NCI-H187 treated with DMSO at 0.1 percent for 48 hours (cell line): ENCODE measurements at places on chromosomes 3 and 15.

GRCh38 chr3:45097296-45097883 is 48.8 kb downstream of the CDCP1 start:
- DNase-seq: no peak

DNA sequence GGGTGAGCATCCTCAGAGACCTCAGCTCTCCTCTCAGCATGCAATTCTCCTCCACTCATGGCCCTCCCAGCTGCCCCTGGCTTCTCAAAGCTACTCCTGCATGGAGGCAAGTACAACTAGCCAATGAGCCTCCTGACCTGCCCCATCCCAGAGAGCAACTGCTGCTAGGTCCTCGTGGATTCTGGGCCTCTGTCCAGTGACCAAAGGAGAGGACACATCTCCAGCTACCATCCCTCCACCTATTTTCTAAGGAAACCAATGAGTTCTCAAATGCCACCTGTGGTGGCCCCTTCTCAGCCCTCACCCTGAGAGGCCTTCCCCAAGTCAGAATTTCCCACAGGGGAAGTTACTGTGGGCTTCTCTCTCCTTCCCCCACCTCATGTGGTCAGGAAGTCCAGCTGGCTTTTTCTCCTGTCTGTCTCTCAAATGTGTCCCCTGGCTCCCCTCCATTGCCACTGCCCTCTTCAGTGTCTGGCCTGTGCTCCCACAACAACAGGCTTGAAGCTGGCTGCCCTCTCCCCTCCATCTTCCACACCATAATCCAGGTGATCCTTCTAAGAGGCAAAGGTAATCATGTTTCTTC is 43.0 kb downstream of the LIPC start:
- no peak for DNase-seq

DNA sequence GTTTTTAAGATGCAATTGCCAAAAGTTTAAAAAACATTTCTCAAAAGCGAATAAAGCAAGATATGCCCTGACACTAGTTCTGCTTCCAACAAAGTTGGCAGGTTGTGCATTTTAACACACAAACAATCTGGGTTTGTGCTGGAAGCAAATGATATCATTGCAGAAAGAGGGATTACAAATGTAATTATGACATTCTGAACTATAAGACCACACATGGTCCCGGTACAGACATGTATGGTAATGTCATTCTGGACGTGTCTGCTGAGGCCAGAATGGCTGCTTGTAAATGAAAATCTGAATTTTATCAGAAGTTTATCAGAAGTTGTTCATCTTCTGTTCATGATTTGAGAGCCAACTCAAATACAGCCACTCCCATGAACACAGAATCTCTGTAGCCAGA is 10.7 kb downstream of the TMC3 start:
- no peak for DNase-seq

GRCh38 chr3:101884776-101885175 is 35.5 kb downstream of the NFKBIZ start:
- DNase-seq: no peak

DNA sequence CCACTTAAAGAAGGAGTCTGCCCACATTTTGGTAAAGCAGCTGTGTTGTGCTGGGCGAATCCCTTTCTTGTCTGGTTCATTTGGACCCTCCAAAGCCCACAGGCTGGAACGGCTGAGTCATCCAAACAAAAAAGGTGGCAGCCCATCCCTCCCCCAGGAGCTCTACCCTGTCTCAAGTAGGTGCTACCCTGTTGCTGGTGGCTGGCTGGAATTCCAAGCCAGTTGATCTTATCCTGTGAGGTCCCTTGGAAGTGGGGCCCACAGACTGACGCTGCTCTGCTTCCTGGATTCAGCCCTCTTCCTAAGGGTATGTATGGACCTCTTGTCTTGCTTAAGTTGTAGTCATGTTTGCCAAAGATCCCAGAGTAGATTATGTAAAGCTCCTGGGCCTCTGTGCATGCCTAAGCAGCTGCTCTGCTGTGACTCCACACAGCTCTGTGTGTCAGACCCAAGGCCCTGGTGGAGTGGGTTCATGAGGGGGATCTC is 44.5 kb downstream of the CCR1 start:
- no peak for DNase-seq

DNA sequence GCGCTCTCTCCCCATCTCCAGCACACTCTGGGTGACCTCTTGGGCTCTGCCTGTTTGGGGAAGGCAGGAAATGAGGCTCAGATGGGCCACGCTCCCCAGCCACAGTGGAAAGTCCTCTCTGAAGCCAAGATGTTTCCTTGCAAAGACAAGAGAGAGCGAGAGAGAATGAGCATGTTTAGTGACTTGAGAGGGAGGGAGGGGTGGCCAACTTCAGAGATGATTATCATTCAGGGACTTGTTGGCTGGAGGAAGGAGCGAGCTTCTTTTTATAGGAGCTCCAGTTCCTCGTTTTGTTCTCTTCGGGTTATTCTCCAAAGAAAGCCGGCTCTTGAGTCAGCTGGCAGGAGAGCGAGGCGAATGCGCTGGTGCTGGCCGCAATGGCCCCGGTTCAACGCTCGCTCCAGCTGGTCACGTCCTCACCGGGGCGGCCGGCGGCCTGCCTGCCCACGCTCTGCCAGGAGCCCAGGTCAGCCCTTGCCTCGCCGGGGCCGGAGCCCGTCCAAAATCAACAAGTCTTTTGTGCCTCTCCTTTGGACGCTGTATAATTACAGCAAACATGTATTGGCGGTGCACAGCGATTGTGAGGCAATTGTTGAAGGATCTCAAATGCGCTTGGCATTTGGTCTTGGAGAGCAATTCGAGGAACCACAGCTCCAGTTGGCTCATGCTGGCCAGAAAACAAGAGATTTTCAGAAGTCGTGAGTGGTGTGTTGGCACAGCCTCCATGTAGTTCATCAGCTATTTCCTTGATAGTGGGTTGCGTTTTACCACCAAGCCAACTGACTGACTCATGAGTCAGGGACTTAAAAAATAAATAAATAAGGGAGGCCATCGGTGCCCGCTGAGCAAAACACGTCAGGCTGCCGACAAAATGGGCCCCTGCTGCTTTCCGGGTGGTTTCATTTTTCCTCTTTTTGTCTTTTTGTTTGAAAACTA is 288.6 kb downstream of the UACA start:
- no peak for DNase-seq

GRCh38 chr3:52046186-52046901 is 10.0 kb downstream of the DUSP7 start:
- DNase-seq: no peak

DNA sequence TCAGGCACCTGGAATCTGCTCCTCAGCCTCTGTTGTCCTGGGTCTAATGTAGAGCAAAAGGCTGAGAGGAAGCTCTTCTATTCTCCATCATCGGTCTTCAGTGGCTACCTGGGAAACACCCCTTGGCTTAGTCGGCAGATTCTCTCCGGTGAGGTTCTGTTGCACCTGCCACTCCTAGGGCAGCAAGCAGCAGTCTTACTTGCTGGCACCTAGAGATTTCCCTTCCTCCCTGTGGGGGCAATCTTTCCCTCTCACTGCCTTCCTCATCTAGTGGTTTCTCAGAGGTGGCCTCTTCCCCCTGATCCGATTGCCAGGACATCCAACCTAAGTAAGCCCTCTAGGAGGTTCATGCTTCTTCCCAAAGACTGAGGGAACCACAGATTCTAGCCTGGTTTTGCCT is 60.8 kb downstream of the PLS1 start:
- no peak for DNase-seq

- no peak for DNase-seq
Observed at GRCh38 chr3:128987302-128988100, 6.4 kb downstream of the CFAP92 start.

GRCh38 chr3:110955301-110955880 is 116.2 kb upstream of the NECTIN3 start:
- no peak for DNase-seq

GRCh38 chr15:72948662-72949061 is 103.6 kb upstream of the NEO1 start:
- no peak for DNase-seq

DNA sequence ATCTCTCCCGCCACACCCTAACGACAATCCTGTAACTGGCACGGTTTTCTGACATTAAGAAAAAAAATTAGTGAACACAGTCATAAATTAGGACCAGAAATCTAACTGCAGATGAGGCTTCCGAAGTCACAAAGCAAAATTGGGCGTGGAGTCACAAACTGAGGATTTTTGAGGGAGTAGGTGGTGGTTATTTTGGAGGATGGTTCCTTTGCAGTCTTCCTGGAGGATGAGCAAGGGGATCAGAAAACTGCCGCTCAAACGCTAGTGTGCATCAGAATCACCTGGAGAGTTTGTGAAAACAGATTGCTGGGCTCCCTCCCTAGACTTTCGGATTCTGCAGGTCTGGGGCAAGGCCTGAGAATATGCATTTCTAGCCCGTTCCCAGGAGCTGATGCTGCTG is 334.8 kb downstream of the RORA start:
- DNase-seq: no peak

- DNase-seq: no peak
Observed at GRCh38 chr15:90683876-90684275, 33.3 kb upstream of the BLM start.

GRCh38 chr15:63198371-63199250 is 9.2 kb downstream of the RAB8B start:
- DNase-seq: no peak

GRCh38 chr15:78917888-78918287 is 27.0 kb downstream of the CTSH start:
- DNase-seq: no peak

DNA sequence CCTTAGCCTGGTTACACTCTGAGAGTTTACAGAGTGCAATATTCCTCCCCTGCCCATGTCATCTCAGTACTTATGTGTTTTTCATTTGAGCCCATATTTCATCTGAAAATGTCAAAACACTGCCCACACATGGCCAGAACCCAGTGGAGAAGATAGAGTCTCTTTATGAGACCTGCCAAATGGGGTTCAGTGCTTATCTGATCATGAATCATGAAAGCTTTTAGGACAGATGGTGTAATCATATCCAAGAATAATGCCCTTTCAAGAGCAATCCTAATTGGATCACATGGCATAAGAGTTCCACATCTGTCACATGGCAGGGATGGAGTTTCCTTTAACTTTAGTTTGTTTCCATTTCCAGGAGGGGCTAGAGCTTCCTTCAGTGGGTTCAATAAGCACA is 77.2 kb upstream of the AGBL1 start:
- DNase-seq: peak; percentile 7

- DNase-seq: no peak
Observed at GRCh38 chr3:186790261-186790981, 7.0 kb downstream of the EIF4A2 start.

DNA sequence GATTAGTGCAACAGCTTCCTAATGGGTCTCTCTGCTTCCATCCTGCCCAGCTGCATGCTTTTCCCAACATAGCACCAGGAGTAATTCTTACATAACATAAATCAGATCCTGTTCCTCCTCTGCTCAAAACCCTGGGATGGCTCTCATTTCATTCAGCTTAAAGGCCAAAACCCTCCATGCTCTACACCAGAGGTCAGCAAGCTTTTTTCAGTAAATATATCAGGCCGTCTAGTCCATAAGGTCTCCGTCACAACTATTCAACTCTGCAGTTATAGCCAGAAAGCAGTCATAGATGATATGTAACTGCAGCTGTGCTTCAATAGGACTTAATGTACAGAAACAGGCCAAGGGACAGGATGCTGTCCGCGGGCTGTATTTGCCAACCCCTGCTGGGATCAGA is 202.8 kb upstream of the UBE2E2 start:
- DNase-seq: no peak

GRCh38 chr15:65525622-65526021 is 4.6 kb upstream of the HACD3 start:
- DNase-seq: no peak

- no peak for DNase-seq
Observed at GRCh38 chr3:64627042-64627441, 60.8 kb downstream of the ADAMTS9 start.

DNA sequence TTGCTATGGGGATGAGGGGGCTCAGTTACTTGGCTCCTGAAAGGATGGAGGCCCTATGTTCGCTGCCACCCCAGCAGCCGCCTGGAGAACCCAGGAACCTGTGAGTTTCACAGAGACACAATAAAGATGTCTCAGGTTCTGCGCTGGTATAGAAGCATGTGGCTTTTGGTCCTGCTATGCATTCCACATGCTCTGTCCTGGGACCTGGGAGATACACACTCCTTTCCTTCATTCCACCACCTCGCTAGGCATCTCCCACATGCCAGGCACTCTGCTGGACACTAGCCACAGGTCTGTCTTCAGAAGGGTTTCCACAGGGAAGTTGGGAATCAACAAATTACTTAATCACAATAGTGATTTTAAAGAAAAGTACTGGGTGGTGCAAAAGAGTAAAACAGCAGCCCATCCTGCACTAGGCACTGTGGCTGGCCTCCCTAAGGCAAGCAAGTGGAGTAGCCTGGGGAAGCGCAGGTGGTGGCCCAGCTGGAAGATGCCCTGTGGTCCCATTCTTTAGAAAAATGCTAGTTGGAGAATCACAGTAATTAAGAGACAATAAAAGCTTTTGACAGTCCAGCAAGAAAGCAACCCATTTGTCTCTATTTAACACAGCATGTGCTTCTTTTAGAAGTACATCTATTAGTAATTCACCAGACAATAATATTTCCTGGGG is 408.9 kb upstream of the WNT5A start:
- no peak for DNase-seq

GRCh38 chr3:5001135-5001534 is 21.9 kb downstream of the BHLHE40 start:
- DNase-seq: no peak

DNA sequence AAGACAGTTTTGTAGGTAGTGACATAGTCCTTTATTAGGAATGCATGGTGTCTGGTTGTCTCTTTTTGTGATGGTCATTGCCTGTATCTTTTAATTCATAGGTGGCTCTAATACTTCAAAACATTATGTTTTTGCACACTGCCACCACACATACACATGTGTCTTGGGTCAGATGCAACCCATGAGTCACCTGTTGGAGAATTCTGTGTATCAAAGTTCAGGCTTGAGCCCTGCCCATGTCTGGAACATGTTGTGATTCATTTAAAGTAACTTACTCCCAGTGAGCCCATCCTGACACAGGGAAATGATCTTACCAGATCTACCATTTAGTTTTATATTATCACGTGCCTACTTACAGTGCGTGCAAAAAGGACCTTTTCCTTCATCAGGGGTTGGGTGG is 142.7 kb downstream of the GHSR start:
- no peak for DNase-seq

DNA sequence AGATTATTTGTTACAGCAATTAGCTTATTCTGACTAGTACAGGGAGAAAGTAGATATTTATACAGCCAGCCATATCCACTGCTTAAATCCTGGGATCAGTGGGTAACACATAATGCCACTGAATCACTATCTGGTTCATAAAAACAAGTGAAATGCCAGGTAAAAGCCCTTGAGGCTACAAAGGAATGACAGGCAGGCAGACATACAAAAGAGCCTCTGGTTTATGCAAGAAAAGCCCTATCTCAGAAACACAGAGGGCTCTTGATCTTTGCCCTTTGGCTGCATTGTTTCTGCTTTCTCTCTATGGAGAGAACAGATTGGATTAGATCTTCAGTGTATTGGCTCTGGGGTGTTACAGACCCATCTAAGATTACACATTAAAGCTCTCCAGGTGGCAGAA is 115.4 kb upstream of the GADL1 start:
- no peak for DNase-seq
